WTC11 (cell line): ENCODE measurements at places on chromosomes 3 and 15. TPM values are rescaled to one million over a fixed set of nuclear protein-coding genes. Genes with fewer than 3 reads are reported as not detected.
A peak's percentile ranks its signal among the peaks of the same experiment; 100 is the strongest.

The BUB1B gene
- total RNA-seq = 148 to 192 TPM (median 156 TPM) in 3 replicates

The IL16 gene
- 0.41 to 0.61 TPM (median 0.46 TPM) in 3 replicates for total RNA-seq

The RASL12 gene
- 5.6 to 6.8 TPM (median 6.5 TPM) in 3 replicates for total RNA-seq

The TMC3 gene
- total RNA-seq = not detected in 3 replicates

The LARP6 gene
- total RNA-seq = 14.7 to 17.5 TPM (median 15.2 TPM) in 3 replicates

The HEG1 gene
- total RNA-seq = 7.9 to 14.6 TPM (median 8.7 TPM) in 3 replicates

The GPR27 gene
- total RNA-seq = 14.7 to 16.4 TPM (median 14.8 TPM) in 3 replicates

The TLR9 gene
- total RNA-seq = not detected in 3 replicates

The ROBO2 gene
- 11.7 to 12.4 TPM (median 12.0 TPM) in 3 replicates for total RNA-seq

The CD96 gene
- 0.33 to 0.94 TPM (median 0.50 TPM) in 3 replicates for total RNA-seq

The HACD2 gene
- 25.9 to 27.7 TPM (median 26.1 TPM) in 3 replicates for total RNA-seq

The VEPH1 gene
- total RNA-seq = 9.2 to 10.8 TPM (median 10.1 TPM) in 3 replicates

The HES1 gene
- 28.4 to 65.9 TPM (median 62.3 TPM) in 3 replicates for total RNA-seq

The NTRK3 gene
- total RNA-seq = 8.2 to 12.3 TPM (median 10.3 TPM) in 3 replicates

GRCh38 chr3:31546162-31546561 lies 13.4 kb downstream of the STT3B start:
- no peak for DNase-seq

DNA sequence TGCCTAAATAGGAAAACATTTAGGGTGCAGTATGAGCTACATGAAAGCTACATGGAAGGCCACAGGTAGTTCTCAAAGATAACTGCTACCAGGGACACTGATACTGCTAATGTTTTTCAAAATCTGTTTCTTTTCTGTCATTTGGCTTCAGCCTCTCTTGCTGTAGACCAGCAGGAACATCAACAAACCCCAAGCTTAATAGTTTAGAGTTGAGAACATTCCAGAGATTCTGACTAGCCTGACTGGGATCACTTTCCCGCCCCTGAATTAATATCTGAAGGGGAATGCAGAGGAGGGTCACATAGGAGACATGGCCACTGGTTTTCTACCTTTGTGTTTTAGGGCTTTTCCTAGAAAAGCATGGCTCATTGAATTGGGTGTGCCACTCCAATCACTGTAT lies 16.9 kb upstream of the C3orf38 start:
- no peak for DNase-seq

DNA sequence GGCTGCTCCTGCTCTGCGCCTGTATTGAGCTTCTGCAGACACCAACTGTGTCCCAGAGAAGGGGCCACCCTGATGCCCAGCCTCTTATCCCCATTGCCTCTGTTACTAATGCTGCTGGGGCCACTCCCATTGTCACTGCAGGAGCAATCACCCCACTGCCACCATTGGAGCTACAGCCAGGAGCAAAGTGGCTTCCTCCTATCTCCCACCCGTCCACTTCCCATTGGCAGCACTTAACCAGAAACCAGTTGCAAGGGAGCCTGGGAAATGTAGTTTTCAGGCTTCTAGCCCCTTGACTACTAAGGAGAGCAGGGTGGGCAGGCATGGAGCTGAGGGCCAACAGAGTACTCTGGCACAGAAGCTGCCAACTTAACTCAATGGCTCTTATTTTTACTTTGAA lies 55.9 kb upstream of the KLF13 start:
- DNase-seq = peak; percentile 57

GRCh38 chr3:110753516-110753915 lies 318.1 kb upstream of the NECTIN3 start:
- DNase-seq = no peak

GRCh38 chr15:39556461-39556860 lies 24.4 kb upstream of the THBS1 start:
- DNase-seq = no peak

- no peak for DNase-seq
Observed at GRCh38 chr3:54625805-54626787, 301.8 kb downstream of the LRTM1 start.

GRCh38 chr15:70853973-70854665 lies at the start of gene LARP6:
TSS of gene LARP6 (minus strand) at chr15:70854157. CDS start at chr15:70854088, 69 bp downstream.
- peak; percentile 70 for DNase-seq

GRCh38 chr3:119613201-119613600 lies 15.5 kb downstream of the PLA1A start:
- no peak for DNase-seq

DNA sequence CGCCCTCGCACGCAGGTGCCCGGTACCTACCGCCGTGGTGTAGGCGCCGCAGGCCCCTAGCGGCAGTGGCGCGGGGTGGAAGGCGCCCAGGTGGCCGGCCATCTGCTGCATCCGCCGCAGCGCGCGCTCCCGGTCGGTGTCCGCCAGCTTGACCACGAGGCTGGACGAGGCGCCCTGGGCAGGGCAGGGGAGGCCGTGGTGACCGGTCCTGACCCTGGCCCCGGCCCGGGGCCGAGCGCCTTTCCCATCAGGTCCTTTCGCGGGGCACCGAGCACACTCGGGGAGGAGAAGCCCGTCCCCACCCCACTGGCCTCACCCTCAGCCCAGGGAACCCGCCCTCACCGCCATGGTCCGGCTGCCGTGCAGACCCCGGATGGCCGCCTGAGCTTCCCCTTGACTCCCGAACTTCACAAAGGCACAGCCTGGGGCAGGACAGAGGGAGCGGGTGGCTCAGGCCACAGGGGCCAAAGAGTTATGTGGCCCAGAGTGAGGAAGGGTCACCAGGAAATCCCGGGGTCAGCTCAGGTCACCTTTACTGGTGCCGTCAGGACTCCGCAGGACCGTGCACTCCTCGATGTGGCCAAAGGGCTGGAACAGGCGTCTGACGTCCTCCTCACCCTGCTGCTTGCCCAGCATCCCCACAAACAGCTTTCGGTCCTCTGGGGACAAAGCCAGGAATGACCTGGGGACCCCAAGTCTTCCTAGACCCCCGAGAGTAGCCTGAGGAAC lies 17.4 kb upstream of the PARP6 start:
- no peak for DNase-seq

DNA sequence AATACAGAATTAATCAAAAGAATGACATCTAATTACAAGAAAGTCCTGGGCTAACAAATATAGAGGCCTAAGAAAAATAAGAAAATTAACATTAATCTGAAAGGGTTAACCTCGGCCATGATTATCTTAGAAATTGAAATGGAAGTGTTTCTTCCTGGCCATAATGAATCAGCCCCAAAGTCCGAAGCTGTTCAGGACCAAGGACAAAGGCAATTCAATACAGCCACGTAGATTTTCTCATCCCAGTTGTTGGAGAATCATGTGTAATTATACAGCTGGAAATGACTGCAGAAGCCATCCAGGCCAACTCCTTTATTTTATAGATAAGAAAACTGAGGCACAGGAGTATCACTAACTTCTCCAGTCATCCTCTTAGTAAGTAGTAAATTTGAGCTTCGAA lies 38.0 kb upstream of the GBE1 start:
- no peak for DNase-seq

DNA sequence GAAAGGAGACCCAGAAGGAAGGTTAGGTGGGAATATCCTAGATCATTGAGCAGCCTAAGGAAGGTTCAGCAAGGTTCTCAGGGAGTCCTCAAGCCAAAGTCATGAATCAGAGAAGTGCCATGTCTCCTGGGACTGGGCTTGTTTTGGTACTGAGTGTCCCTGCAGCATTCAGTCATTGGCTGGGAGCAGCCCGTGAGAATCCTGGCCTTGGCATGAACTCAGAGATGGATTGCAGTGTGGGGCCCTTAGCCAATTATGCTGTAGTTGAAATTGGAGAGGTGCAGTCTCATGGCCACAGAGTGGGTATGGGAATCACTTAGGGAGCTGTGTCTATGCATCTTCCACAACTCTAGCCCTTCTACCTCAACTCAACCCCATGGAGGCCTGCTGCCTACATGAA lies 17.0 kb upstream of the PPM1L start:
- DNase-seq = no peak

GRCh38 chr15:68674975-68675374 lies 96.2 kb downstream of the CORO2B start:
- no peak for DNase-seq

- no peak for DNase-seq
Observed at GRCh38 chr3:141259821-141260629, 28.4 kb downstream of the PXYLP1 start.

GRCh38 chr3:174198199-174198598 lies 660.9 kb upstream of the NAALADL2 start:
- DNase-seq = no peak

DNA sequence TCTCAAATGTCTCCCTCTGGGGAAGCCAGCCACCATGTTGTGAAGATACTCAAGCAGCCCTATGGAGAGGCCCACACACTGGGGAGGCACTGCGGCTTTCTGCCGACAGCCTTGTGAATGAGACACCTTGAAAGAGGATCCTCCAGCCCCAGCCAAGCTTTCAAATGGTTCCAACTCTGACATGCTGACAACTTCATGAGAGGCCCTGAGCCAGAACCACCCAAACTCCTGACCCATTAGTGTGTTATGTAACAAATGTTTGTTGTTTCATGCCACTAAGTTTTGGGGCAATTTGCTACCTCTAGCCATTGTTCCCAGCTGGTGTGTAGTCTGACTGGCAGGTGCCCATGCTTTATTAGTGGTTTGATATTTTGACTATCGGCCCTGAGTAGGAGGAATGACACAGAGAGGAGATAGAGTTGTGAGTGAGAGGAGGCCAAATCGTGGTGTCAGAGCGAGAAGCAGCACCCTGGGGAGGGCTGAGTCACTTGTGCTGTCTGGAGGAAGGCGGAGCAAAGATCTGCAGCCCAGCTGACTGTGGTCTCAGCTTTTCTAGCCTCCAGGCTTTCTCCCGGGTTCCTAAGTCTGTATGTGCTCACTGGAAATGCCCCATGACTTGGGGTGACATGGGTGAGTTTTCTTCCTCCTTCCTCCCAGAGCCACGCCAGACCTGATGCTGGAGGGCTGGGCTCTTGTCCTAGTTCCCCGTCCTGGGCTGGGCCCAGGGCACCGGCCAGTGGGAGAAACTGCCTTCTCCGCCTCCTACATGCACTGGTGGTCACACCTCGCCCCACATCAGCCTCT lies 56.7 kb upstream of the BLM start:
- DNase-seq = no peak

DNA sequence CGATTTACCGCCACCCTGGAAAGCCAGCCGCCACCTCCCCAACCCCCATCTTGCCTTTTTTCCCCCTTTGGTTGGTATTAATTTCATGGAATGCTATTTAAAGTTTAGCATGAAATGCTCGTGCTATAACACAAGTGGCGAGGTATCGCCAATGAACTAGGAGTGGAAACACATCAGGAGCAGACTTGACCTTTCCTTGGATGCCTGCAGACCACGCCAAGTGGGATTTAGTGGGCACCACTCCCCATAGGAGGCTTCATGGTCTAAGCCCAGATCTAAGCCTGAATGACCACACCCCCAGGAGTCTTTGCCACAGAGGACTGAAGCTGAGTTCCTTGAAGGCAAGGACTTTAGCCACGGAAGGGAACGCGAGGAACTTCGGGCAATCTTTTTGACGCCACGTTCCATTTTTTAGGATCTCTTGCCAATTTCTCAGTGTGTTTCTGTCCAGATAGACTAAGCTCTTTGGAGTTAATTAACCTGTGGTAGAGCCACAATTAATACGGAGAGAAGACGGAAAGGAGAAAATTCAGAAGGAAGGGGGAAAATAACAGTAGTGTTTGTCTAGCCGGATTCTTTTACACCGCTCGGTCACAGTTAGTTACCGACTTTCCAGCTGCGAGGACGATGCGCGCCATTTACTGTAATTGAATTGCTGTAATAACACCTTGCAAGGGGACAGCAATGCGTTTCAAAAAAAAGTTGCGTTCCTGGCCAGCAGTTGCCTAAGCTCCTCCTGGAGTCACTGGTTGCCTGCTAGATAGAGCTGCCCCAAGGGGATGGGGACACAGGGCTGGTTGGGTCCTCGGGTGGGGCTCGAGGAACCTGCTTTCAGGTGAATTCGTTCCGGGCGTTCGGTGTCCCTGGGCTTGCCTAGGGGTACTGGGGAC lies 37.1 kb downstream of the NR2F2 start:
- no peak for DNase-seq

DNA sequence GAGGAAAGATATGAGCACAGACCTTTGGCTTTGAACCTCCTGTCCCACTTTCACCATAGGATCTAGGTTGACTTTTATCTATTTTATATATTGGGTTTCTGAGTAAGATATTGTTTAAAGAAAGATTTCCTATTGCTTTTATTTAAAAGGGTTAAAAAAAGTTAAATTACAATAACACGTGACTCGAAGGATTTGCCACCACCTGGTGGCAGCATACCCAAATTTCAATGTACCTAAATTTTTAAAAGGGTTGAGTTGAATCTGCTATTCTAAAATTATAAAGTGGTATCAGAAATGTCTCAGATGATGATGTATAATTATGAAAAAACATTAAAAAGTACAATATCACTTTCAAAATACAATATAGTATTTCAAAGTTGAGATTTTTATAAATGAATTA lies 368.4 kb downstream of the MECOM start:
- DNase-seq = no peak

DNA sequence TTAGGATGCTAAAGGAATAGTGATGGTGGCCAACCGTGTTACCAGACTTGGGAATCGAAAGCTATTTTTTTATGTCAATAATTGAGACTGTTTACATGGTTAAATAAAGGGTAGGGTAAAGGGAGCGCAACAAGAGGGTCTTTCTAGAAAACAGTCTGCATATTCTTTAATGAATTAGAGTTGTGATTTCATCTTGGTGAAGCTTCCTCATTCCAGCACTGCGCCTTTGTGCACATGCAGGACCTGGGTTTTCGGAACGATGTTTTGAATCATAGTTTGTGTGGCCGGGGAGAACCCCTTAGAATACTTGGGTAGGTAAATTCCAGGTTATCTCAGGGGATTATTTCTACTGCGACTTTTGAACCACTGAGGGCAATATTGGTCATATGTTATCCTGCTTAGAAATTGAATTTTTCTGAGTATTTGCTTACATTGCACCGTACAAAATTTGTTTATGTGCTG lies 1.3 kb downstream of the PIK3CA start:
- DNase-seq = no peak

- peak; percentile 71 for DNase-seq
Observed at GRCh38 chr3:99172736-99173657, 271.5 kb upstream of the DCBLD2 start.

DNA sequence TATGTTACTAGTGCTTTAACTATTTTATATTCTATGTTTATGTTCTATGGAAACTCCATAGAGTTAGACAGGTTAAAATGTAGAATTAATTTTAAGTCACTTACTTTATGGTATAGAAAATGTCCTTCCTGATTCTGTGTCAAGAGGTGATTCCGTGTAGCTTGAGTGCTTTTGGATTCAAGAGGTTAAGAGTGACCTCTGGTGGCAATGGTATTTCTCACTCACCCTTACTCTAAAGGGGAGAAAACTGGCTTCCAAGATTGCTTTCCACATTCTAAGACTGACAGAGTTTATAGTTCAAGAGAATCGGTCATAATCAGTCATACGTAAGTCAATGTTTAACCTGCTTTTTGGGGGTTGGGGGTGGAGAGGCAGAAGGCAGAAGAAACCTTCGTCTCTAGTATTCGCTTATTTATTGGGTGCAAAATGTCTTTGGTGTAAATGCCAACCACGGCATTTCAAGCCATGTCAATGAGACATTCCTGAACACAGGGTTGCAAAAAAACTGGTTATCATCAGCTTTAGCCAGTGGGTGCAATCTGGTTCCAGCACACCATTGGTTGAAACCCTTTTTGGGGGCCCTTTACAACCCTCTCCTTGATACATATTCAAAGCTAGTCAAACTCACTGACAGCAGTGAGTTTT lies 92.0 kb upstream of the VGLL3 start:
- no peak for DNase-seq

- DNase-seq = peak; percentile 70
Observed at GRCh38 chr3:97719156-97719821, 45.3 kb upstream of the ARL6 start.

- DNase-seq = no peak
Observed at GRCh38 chr15:66714543-66714981, 12.5 kb downstream of the SMAD6 start.

GRCh38 chr15:52558196-52558595 lies 10.6 kb downstream of the ARPP19 start:
- no peak for DNase-seq
